ENCODE measurements at places on chromosomes 11 and 22.

DNA sequence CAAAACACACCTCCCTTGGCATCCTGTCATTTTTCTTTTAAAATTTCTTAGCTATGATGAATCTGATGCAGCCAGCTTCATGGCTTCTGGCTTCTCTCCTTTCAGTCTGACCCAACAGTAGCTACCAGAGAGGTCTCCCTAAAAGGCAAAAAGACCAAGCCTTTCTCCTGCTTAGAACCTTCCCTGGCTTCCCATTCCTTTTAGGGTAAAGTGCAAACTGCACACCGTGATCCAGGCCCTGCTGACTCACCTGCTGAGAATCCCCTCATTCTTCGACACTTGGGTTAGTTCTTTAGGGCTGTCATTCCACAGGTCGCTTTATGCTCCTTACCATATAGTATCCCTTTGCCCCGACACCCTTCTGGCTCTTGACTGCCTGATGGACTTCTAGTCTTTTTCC, 362.4 kb downstream of the MIAT start:
- no peak for DNase-seq

DNA sequence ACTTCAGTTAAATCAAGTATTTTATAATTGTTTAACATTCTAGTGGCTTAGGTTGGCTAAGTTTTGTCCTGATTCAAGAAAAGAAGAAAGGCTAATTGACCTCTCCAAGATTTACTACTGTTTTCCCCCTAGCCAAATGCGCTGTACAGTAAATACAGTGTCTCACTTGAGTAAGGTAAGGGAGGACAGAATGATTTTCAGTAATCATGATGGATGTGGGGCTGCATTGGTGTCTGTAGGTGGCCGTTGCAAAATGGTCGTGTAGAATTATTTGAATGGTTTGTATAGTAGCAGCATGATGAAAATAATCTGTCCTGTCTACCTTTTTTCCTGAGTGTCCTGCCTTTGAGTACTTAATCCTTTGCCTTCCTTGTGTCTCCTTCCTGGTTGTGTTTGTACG, 4.6 kb downstream of the CECR2 start:
- no peak for DNase-seq

GRCh38 chr22:24768537-24769374, 5.8 kb downstream of the PIWIL3 start:
- peak; percentile 34 for DNase-seq

DNA sequence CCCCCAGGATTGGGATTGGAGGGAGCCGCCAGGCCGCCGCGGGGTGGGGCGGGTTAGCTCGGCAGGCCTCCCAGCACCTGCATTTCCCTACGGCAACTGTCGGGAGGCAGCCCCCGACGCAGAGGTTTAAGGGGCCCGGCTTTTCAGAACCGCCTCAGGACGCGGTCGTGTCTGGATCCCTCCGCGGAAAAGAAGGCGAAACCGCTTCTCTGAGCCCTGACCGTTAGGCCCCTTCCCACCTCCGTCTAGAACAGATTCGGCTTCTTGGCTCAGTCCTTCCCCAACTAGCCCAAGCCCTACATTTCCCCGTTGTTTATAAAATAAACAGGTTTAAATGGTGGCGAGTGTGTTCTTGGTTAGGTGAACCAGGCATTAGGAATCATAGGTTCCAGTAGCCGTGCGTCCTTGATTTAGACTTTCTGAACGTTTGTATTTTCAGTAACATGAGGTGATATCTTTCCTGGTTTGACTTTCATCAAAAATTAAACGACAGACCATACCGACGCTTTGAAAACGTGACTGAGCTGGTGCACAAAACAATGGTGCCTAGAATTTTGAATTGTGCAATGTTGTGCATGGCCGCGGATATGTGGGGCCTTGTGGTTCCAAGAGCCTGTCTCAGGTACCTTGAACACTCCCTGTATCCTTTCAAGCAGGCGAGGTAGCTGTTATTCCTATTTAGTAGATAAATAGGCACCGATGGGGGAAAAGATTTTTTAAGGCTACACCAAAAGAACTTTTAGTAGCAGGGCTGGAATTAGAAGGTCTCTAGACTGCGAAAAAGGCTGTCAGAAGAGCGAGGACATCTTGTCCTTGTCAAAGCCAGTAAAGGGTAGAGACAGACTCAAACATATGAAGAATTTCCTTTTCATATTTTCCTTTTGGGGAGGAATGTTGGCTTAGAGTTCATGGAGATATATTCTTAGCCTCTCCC, 1.2 kb upstream of the HSPA8 start:
- DNase-seq: peak; percentile 64

GRCh38 chr11:131154351-131154750, 216.1 kb upstream of the NTM start:
- DNase-seq: peak; percentile 42

DNA sequence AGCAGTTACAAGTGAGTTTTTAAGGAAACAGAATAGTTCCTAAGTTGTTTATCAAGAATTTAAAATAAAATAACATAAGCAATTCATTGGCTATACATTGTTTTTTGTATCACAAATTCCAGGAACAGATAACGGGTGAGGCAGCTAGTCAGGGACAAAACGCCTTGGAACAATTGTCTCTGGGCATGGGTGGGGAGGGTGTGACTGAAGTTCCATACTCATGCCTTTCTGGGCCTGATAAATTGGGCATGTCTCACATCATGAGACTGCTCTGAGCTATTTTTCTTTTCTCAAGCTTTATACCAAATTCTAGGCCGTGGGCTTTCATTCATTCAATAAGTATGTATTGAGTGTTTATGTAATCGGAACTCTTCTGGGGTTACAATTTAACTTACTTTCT, 21.6 kb downstream of the FOLR3 start:
- no peak for DNase-seq

GRCh38 chr11:95364324-95365295, 133.6 kb upstream of the SESN3 start:
- DNase-seq: peak; percentile 34

DNA sequence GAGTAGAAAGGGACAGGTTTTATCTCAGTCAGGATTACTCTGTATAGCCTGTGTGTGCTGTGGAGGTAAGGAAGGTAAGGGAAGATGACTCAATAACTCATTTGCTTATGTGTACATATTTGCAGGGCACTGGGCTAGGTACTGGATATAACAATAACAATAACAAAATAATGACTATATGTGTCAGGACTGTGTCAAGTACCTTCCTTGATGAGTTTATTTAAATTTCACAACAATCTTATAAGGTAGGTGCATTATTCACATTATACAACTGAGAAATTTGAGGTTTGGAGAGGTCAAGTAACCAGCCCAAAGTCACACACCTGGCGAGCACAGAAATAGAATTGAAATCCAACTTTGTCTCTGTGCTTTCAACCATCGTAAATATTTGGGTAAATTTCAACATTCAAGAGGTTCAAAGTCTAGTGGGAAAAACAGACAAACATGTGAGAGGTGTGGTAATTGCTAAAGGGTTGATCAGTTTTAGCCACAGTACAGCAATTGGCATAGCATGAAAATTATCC, 131.8 kb downstream of the APIP start:
- no peak for DNase-seq

GRCh38 chr11:43558146-43558545, 122.4 kb upstream of the HSD17B12 start:
- DNase-seq: no peak

DNA sequence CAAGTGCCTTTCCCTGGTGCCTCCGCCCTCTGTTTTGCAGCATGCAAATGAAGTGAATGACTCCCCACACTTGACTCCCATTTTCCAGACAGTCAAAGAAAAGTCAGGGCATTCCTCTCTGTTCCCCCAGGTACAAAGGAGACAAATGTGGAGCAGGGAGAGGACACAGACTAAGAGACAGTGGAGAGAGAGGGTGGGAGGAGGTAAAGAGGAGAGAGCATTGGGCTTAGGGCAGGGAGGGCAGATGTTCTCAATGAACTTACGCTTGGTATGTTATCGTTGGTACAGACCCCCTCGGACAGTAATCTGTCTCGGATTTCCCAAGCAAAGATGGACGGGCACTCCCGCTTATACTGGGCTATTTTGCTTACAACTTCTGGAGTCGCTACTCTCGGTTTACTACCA, 9.8 kb downstream of the PAX6 start:
- DNase-seq: no peak

GRCh38 chr11:117870103-117870952, 6.1 kb downstream of the FXYD6 start:
- DNase-seq: no peak

GRCh38 chr11:1292644-1293618, 16.5 kb downstream of the TOLLIP start:
- no peak for DNase-seq

- DNase-seq: no peak
Observed at GRCh38 chr11:78354408-78355308, 63.0 kb downstream of the GAB2 start.

DNA sequence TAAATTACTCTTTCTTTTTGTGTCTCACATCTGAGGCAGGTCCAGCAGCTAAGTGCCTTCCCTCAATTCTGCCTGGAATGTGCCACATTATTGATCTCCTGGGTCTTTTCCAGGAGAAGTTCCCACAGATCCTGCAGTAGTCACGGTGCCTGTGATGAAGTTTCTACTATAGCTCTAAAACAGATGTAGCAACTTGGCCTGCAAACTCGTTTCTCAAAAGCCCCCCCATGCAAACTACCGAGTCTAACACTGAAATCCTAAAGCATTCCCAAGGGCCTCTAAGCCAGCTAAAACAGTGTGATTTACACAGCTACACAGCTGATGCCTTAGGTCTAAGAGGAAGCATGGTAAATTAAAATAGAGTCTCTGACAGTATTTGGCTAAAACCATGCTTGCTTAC, 54.3 kb downstream of the DDI1 start:
- no peak for DNase-seq

DNA sequence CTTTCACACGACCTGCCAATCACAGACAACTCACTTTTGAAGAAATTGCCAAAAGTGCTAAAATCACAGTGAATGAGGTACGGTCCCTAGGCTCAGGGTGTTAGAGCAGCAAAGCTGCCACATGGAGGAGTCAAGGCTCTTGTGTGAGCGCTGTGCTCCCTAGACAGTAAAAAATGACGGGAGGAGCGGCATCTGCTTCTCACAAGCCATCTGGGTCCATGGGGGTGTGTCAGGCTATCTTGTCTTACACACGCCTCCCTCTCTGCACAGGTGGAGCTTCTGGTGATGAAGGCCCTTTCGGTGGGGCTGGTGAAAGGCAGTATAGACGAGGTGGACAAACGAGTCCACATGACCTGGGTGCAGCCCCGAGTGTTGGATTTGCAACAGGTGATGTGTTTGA, 14.8 kb downstream of the PSMD13 start:
- DNase-seq: no peak

Data from HT1080 (cell line).